ENCODE measurements at places on chromosomes 1 and 21. TPM values are rescaled to one million over a fixed set of nuclear protein-coding genes. Genes with fewer than 3 reads are reported as not detected.

Gene SLC1A7
- 1.2 TPM for total RNA-seq

Gene CCSAP
- 5.2 TPM for total RNA-seq

Gene ANXA9
- 0.17 TPM for total RNA-seq

Gene FMO3
- total RNA-seq = 15.6 TPM

Gene UTS2
- not detected for total RNA-seq

Gene FAM110D
- not detected for total RNA-seq

Gene RAB3B
- 29.5 TPM for total RNA-seq

Gene CD48
- total RNA-seq = not detected

Gene CFAP107
- total RNA-seq = under 0.01 TPM

Gene PADI1
- not detected for total RNA-seq

Gene REN
- not detected for total RNA-seq

Gene SERINC2
- total RNA-seq = 38.9 TPM

Gene ADAMTSL4
- total RNA-seq = 21.5 TPM

Gene ADORA3
- total RNA-seq = not detected

Gene PIGK
- 67.8 TPM for total RNA-seq

Gene SCAF4
- total RNA-seq = 5.6 TPM

Gene DCST1
- total RNA-seq = not detected

Gene ARHGAP30
- total RNA-seq = not detected

Gene CCDC17
- total RNA-seq = 0.99 TPM

Gene PPM1J
- total RNA-seq = 1.3 TPM

Gene KRTAP10-5
- total RNA-seq = not detected

Gene BMP8B
- total RNA-seq = not detected

Gene PTPN7
- not detected for total RNA-seq

Gene C1orf141
- not detected for total RNA-seq

Gene ZBTB8A
- 7.1 TPM for total RNA-seq

Gene FTCD
- 1.7 TPM for total RNA-seq

Gene MED8
- 64.8 TPM for total RNA-seq

Gene CFHR4
- total RNA-seq = not detected

Gene CRP
- not detected for total RNA-seq

Gene SPAG17
- not detected for total RNA-seq
